SIG-M5 (cell line): ENCODE measurements at places on chromosomes 5 and 9.

DNA sequence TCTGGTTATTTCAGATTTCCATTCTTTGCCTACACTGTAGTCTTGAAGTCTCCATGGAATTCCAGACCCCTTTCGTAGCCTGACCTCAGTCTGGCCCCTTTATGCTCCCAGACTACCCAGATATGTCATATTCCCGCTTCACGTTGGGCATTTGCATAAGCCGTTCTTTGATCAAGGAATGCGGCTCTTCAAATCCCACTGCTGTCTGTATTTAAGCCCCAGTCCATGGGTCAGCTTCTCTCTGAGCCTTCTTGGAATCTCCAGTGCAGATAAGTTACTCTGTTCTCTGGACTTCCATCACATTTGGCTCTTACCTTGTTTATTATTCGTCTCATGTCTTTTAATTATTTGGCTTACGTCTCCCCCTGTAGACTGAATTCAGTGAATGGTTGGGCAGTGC is 97.4 kb downstream of the PARP8 start:
- no peak for DNase-seq

GRCh38 chr5:38339446-38339845 is 81.1 kb downstream of the EGFLAM start:
- no peak for DNase-seq

- no peak for DNase-seq
Observed at GRCh38 chr9:70442328-70442848, 27.9 kb upstream of the KLF9 start.

DNA sequence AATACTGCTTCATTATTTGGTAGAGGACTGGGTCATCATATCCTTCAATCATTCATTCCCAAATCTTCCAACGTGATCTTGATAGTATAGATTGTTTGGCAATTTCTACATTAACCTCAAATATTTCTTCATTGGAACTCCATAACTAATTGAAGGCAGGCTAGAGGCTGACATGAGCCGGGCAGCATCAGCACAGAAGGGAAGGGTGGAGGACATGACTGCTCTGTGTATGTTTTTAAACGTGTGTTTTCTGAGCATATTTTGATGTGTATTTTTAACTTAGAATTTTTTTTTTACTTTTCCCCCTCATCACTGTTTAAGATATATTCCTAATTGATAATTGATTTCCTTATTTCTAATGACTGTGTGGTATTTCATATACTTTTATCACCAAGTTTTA is 12.6 kb downstream of the DDX4 start:
- no peak for DNase-seq

- no peak for DNase-seq
Observed at GRCh38 chr5:167886196-167886595, 405.2 kb upstream of the WWC1 start.

GRCh38 chr5:27652505-27652904 is 614.1 kb upstream of the CDH9 start:
- DNase-seq = no peak

- no peak for DNase-seq
Observed at GRCh38 chr9:115121181-115121580, 3.2 kb upstream of the TNC start.

DNA sequence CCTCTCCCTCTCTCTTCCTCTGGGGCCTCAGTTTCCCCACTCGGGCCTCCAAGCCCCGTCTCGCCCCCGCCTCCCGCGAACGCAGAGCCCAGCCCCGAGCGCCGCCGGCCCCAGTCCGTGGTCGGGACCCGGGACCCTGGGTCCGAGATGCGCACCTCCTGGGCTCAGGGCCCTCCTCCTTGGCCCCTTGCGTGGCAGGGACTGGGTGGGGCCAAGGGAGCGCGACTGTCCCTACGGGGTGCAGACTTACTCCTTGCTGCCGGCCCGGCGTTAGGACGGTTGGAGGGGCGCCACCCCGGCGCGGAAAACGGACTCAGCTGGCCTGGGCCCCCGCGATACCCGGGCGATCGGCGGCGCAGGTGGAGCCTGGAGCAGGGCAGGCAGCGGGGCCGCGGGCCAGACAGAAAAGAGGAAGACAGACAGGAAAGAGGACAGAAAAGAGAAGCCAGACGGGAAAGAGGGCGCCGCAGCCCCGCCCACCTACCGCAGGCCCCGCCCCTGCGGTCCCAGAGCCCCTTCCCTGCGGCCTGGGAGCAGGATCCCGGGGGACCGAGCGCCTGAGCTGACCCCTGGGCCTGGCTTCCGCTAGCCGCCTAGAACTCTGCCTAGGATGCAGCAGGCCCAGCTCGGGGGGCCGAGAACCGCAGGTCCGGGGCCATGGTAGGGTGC is at the start of gene GBGT1:
TSS of gene GBGT1 (minus strand) at position 411 of the 669 bp plus-strand sequence. CDS start 1,502 bp downstream, outside the sequence.
- no peak for DNase-seq

- no peak for DNase-seq
Observed at GRCh38 chr9:79312686-79313421, 258.9 kb upstream of the TLE4 start.

DNA sequence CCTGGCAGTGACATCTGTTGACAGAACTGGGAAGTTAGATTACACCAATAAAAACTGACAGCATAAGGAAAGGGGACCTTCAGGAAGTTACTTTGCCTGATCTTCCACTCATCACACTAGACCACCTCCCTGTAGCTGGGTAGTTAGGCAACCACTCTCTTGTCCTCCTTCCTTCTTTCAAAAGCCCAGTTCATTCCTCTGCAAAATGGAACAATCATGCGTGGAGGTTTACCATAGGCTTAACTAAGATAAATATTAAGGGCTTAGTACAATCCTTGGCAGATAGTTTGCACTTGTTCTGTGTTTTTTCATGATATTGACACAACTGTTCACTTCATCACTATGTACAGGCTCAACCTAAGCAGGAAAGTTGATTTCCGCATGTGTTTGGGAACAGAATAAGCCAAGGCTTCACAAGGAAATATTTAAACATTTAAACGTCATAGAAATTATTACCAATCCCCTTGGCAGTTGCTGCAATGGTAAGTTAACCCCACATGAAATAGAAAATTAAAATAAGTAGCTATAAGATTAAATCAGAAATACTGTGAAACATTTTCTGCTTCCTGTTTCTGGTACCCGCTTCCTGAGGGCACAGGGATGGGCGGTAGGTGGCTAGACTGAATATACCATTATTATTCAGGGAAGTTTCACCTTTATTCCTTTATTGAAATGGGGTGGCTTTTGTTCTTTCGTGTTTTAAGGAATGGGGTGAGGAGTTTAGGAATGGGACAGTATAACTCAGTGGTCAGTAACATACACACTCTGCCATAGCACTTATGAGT is 9.9 kb upstream of the PTGER4 start:
- no peak for DNase-seq

- DNase-seq = no peak
Observed at GRCh38 chr5:143355710-143356109, 47.8 kb downstream of the NR3C1 start.

GRCh38 chr9:95491543-95492320 is 25.0 kb downstream of the PTCH1 start:
- DNase-seq = no peak

GRCh38 chr5:126000507-126000906 is 422.7 kb upstream of the GRAMD2B start:
- no peak for DNase-seq
